ENCODE measurements at places on chromosomes 12 and 14.

- peak; percentile 42 for DNase-seq
These were observed 488.0 kb upstream of the STXBP6 start for GRCh38 chr14:25537846-25538455.

DNA sequence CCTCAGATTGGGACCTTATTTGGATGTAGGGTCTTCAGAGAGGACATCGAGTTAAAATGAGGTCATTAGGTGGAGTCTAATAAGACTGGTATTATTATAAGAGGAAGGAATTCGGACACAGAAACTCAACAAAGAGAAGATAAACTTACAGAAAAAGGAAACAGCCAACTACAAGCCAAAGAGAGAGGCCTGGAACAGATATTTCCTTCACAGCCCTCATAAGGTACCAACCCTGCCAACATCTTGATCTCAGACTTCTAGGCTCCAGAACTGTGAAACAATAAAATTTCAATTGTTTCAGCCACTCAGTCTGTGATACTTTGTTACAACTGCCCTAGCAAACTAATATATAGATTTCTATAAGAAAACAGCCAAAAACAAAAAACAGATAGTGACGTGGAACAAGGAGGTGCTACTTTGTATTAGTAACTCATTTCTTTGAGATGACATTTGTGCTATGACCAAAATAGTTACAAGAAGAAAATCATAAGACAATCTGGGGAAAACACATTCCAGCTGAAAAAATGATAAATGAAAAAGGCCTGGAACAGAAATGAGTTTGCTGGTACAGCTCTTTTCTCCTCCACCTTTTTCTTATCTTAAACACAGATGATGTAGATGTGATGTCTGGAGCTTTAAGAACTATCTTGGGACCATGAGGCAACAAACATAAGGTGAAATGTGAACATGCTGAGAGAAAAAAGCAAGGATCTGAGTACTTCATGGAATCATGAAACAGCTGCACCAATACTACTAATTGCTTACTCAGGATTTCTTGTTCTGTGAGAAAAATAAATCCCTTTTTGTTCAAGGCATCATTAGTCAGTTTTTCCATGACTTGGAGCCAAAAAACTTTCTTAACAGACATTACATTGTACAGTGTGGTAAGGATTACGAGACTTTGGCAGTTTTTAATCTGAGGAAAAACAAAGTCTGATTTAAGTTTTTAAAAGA is 243.2 kb downstream of the ANO6 start:
- DNase-seq, result no peak

DNA sequence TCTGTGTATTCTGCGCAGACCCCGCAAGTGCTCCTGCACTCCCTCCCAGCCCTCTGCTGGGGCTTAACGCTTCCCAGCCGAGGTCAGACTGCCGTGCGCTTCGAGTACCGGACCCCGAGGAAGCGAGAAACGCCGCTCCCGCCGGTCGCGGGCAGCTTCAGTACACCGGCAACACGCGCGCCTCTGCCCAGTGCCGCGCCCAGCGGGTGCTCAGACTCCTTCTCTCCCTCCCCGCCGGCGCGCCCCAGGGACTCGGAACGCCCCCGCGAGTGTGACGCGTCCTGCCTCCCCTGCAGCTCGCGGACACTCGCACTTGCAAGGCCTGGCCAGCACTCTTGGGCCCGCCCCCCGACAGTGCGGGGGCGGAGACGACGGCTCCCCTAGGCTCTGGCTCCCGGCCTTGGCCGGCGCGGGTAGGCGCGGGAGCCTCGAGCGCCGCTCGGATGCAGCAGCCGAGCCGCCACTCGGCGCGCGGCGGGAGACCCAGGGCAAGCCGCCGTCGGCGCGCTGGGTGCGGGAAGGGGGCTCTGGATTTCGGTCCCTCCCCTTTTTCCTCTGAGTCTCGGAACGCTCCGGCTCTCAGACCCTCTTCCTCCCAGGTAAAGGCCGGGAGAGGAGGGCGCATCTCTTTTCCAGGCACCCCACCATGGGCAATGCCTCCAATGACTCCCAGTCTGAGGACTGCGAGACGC is at the start of gene PTGER2:
PTGER2 (plus strand) TSS at position 410 of the 692 bp plus-strand sequence; CDS start at position 647, 237 bp downstream.
- DNase-seq, result peak; percentile 72

- no peak for DNase-seq
These were observed 35.0 kb upstream of the MANSC4 start for GRCh38 chr12:27814851-27815591.

DNA sequence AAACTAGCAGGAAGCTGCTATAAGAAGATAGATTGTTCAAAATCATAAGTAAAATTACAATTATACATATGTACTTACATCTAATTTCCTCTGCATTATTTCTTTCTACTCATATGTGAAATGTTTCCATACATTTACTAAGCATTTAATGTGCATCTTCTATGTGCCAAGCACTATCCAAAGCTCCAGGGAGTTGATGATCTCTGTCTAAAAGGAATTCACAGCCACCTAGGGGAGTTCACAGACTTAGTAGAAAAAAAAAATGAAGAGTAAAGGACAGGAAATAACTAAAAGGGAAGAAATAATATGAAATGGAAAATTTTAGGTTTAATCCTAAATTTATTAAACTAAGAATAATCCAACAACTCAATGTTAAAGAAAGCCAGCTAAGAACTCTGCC is 91.7 kb downstream of the EFCAB11 start:
- DNase-seq, result no peak

DNA sequence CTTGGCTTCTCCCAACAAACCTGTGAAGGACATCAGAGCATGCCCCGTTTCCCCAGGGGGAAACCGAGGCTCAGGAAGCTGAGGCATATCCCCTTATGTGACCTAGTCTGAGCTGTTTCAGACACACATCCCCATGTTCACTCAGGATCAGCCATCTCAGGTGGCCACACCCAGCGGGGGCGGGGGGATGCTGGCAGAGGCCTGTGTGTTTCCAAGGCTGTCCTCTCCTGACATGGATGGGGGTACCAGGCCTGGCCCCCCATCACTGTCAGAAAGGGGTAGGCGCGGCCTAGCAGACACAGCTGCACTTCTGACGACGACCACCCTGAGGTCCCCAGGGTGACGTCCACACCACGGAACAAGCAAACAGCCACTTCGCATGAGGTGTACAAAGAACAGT is 22.1 kb downstream of the CCDC85C start:
- no peak for DNase-seq

DNA sequence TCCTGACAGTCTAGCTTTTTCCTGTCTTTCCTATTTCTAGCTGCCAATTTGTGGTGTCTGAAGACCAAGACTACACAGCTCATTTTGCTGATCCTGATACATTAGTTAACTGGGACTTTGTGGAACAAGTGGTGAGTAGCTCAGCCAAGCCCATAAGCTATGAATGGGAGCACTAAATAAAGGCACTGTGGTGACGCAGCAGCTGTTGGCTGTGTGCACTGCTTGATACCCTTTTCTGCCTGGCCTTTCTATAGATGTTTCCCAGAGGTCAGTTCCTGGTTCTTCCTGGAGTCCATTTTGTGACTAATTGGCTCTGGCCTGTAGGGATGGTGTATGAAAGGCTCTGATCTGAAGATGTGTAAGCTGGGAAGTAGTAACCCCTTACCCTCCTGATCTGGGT is 20.5 kb downstream of the RNF10 start:
- DNase-seq, result no peak

DNA sequence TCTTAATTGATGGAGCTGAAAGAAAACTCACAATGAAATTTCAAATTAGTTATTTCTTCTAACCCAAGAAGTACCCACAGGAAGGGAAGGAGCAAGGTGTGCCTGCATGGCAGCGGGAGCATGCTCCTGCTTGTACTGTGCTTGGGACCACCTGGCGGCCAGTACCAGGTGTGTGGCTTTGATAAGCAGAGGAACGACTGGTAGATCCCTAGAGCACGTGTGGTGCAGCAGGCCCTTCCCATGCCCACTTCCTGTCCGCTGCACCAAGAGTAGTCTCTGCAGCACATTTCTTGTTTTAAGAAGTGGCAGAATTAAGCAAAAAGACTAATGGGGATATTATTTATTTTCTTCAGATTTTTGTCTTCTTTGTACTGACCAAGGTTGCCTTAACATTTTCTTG is 122.3 kb upstream of the ATF1 start:
- no peak for DNase-seq

DNA sequence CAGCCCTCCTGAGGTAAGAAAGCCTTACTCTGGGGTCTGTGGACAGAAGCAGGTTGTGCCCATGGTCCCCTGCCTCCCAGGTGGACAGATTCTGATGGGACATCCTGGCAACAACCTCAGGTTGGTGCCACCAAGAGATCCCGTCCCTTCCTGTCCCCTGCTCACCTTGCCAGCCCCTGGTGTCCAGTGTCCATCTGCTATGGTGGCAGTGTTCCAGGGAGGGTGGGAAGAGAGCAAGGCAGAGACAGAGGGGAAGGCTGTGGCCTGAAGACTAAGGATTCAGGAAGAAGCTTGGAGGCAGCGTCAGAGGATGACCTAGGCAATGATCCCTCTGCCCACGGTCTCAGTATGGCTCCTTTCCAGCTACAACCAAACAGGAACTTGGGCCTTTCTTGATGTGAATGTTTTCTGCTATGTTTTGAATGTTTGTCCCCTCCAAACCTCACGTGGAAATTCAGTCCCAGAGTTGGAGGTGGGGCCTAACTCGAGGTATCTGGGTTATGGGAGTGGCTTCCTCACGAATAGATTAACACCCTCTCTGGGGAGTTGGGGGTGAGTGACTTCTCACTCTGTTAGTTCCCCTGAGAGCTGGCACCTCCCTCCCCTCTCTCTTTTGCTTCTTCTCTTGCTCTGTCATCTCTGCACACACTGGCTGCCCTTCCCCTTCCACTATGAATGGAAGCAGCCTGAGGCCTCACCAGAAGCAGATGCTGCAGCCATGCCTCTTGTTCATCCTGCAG is 26.9 kb downstream of the IQSEC3 start:
- DNase-seq, result no peak

DNA sequence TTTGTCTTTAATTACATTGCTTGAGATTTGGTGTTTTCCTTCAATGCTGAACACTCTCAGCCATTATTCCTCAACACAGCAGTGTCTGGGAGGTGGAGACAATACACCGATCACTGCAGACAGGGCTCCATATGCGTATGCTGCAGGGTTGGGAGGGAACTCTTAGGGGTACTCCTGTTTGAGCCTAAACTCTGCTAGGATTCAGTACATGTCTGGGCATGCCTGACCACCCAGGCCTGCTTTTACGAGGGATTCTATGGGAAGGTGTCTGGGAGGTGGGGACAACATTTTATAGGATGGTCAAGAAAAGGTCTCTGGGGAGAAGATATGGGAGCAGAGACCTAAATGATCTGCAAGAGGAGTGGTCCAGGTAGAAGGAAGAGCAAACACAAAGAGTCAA is 34.3 kb downstream of the DHRS2 start:
- DNase-seq, result no peak

DNA sequence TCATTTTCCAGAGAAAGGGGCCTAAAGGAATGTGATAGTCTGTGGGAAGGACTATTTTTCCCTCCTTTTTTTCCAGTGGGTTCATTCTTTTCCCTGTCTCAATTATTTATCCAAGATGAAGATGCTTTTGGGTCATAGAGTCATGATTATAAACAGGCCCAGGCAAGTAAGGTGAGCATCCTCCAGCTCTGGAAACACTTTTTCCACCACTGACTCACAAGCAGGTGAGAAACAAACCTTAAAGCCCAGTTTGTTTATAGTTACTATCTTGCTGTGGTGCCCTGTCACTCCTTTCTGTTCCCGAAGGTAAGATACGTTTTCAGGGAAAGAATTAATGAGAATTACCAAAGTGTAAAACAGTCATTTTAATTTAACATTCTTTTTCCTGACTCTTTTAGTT is 107.7 kb upstream of the IFNG-AS1 start:
- no peak for DNase-seq

DNA sequence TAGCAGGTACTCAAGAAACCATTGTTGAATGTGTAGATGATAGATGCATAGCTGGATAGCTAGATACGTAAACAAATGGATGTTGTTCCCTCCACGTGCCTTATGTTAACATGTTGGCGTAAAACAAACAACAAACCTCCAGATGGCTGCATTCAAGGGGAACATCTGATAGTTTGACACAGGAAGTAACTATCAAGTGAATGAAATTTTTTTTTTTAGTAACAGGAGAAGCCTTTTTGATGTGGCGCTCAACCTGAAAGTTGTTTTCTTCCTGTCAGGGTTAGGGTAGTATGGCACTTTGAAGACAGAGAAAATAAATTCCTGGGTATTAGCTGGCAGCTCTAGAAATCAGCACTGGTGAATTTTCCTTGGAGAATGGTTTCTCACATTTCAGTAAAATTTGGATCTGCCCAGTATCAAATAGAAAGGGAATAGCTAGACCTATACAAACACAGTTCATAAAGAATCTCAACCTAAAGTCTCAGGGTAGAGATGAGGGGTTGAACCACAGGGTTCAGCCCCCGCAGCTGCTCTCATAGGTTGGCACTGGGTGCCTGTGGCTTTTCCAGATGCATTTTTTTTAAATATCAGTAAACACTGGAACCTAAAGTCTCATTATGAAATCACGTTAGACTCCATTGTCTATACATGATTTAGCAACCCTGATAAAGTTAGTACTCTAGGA is 18.8 kb upstream of the RAP1B start:
- no peak for DNase-seq

DNA sequence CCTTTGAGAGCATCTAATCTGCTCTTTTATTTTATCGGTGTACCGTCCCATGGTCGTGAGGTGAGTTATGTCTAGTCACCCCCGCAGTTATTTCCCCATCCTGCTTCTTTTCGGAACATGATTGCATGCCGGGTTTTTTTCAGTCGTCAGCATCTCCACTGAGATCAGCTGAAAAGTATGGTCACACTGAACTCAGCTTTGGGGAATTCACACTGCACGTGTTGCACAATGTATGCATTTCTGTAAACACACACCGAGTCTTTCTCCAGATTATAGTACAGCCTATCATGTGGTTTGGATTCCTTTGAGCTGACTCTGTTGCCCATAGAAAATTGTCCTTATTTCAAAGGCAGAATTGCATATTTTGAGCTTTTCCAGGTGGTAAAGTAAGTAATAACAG is 24.6 kb downstream of the PLXNC1 start:
- no peak for DNase-seq

DNA sequence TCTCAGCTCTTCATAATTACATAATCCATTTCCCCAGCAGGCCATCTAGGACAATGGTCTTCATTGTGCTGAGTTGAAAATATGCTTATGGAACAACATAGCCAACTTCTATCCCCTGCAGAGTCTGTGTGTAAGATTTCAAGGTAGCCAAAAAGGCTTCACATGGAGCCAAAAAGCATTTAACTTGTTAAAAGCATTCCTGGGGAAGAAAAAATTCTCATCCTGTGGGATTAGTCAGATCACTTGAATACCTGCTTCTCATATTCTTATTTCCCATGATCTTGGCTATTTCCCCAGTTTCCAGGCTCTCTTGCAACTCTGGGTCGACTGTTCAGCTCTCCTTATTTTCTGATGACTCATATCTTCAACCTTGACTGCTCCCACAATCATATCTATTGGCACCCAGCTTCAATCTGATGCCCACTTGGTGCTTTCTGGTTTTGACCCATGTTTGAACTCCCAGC is 178.9 kb downstream of the KLHL28 start:
- no peak for DNase-seq

DNA sequence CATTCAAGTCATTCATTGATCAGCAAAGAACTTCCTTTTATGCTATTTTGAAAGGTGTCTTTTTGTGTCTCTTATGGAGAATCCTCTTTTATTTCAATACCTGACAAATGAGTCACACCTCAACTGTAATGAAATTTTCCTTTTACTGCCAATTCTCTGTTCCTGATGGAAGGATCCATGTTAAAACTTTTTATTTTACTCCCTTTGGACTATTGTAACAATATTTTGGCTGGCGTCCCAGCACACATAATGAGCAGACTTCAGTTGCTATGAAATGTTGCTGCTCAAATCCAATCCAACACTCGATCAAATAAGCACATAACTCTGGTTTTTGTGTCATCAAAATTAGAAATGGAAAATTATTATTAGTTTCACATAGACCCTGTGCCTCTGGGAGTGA is 21.9 kb upstream of the SLC15A5 start:
- DNase-seq, result no peak

GRCh38 chr12:55061024-55061423 is 41.2 kb downstream of the NEUROD4 start:
- no peak for DNase-seq

Data from NCI-H1105 treated with DMSO at 0.1 percent for 48 hours (cell line).